SK-N-SH (cell line): ENCODE measurements at places on chromosomes 2 and 18.

DNA sequence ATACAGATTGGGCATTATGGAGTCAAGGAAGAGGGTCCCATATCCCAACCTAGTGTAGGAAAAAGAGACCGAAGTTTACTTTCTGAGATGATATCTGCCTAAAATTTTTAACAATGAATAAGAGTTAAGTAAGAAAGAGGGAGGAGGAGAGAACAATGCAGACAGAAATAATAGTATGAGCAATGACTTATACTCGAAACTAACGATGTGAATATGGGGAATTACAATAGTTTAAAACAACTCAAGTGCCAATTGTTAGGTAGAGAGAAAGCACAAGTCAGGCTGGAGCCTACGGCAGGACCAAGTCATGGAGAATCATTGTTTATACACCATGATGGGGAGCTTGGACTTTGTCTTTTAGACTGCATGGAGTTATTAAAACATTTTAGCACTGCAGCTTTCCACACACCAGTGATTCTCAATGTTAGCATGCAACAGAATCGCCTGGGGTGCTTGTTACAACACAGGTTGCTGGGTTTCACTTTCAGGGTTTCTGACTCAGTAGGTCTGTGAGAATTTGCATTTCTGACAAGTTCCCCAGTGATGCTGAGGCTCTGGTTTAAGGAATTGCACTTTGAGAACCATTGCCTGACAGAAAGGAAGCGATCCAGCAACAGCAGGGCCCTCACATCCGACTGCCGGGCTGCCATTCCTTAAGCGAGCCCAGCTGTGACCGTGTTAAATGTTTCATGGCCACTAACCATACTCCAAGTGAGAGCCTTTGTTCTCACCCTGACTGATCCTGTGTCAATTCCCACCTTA lies 511.2 kb downstream of the DCDC2C start:
- no peak for DNase-seq

- DNase-seq, result no peak
Observed at GRCh38 chr2:226020956-226021355, 621.4 kb downstream of the NYAP2 start.

DNA sequence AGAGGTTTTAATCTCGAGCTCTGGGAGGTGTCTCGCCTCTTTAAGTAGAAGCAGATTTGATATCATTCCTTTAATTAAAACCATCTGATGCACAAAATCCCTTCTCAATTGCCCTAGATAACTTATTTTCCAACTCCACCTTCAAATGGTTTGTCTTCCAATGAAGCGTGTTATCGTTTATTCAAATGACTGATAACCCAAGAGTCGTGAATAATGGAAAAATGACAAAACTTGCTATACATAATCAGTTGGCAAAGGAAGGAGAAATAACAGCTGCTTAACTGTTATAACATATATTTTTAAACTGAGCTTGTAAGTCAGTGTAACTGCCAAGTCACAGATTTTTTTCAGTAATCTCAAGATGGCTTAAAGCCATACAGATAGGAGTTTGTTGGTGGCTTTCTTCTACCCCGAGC lies 144.6 kb downstream of the QPCT start:
- no peak for DNase-seq

DNA sequence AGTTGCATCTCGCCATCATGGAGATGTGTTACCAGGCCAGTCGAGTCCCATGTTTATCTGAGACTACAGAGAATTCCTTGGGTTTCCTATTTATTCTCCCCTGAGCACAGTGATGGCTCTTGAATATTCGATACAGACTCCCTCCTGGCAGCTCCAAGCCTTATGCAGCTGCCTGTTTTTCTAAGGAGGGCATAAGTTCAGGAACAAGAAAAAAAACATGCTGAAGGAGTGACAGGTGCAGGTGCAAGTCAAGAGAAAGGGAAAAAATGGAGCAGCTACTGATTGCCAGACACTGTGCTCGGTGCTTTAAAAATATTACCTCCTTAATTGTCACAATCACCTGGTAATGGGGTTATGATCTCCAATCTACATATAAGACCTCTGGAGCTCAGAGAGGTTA lies 177.2 kb upstream of the DPP10 start:
- DNase-seq, result no peak

- DNase-seq, result no peak
Observed at GRCh38 chr18:79010802-79011201, 31.2 kb downstream of the SALL3 start.

- DNase-seq, result no peak
Observed at GRCh38 chr2:1049691-1050090, 99.0 kb downstream of the SNTG2 start.

- no peak for DNase-seq
Observed at GRCh38 chr18:47791461-47791985, 138.9 kb downstream of the SMAD2 start.

DNA sequence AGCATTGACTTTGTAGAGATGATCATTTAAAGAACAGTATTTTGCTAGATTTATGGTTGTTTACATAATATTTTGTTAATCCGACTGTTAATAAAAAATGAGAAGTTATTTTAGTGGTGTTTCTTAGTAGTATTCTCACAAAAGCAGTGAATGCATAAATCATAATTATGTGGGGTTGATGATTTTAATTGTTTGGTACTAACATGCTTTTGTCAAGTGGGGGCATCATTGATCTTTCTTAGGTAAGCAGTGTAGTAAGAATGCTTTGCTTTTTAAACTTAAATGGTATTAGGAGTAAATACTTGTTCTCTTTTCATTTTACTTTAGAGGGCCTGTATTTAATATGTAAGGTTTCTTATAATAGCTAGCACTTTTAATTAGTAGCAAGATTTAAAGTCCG lies 109.2 kb upstream of the OTX1 start:
- no peak for DNase-seq

- no peak for DNase-seq
Observed at GRCh38 chr2:21811541-21811940, 687.8 kb downstream of the TDRD15 start.

- no peak for DNase-seq
Observed at GRCh38 chr2:234983011-234983726, 31.4 kb downstream of the SH3BP4 start.

DNA sequence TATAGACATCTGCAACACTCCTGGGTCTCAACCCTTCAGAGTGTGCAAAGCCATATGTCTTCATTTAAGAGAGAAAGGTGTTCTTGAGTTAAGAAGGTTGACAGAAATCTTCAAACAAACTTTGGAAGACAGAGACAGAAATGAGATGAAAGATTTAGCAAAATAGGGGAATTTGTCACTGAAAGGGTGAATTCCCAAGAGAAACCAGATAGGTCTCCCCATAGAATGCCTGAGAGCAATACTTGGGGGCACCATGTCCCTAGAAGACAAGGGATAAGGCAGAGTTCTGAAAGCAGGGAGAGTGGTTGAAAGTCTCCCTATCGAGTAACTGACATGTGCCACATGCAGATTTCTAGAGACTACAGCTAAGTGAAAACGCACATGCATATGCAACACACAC lies 50.0 kb downstream of the AP1S3 start:
- no peak for DNase-seq

DNA sequence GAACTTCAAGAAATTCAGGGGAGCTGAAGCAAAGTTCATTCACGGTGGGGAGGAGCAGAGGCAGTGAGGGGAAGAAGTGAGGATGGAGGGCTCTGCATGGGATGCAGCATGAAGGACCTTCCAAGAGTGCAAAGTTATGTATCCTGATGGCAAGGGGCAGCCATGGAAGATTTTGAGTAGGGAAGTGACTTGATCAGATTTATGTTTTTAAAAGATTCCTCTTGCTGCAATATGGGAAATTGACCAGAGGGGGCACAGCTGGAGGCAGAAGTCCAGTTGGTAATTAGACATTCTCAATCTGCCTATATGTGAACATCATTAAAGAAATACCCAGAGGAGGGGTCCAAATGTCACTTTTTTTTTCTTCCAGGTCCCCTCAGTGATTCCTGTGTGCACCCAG lies 21.5 kb upstream of the ANXA4 start:
- DNase-seq, result peak; percentile 37

- DNase-seq, result peak; percentile 74
Observed at GRCh38 chr2:172427990-172428831, 825 bp downstream of the ITGA6 start.

DNA sequence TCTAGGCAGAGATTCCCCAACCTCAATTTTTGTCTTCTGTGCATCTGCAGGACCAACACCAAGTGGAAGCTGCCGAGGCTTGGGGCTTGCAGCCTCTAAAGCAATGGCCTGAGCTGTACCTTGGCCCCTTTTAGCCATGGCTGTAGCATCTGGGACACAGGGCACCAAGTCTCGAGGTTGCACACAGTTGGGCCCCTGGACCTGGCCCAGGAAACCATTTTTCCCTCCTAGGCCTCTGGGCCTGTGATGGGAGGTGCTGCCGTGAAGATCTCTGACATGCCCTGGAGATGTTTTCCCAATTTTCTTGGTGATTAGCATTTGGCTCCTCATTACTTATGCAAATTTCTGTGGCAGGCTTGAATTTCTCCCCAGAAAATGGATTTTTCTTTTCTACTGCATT lies 105.7 kb upstream of the LDAH start:
- no peak for DNase-seq

DNA sequence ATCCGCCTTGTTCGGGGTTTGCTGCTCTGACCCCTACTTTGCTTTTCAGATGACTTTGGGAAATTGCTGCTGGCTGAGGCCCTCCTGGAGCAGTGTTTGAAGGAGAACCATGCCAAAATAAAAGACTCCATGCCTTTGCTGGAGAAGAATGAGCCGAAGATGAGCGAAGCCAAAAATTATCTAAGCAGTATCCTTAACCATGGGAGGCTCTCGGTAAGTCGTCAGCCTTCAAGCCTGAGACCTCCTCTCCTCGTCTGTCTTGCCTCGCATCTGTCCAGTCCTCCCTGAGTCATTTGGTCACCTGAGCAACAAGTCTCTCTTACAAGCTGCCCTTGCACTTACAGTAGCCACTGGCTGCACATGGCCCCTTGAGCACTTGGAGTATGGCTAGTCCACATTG lies 34.7 kb upstream of the MCFD2 start:
- no peak for DNase-seq

DNA sequence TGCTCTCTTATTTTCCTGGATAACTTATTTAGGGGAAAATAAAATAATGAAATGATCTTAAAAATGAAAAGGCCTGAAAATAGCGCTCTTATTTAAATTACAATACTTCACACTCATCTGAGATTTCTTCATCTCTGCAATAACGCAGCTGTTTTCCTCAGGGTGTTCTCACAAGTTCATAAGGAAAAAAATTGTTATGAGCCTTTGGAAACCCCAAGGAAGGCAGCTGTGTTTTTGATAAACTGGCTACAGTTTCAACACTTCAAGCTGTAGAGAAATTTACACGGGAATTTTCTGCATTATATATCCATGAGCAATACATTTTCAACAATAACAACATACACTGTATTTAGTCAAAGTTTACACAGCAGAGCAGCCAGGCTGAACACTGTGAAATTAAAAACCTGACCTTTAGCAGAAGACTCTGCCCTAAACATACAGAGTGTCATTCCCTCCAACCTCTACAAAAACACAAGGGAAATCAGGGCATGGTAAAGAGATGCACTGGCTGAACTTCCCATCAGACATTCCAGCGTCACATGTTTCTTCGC lies 959.6 kb downstream of the SLC4A3 start:
- DNase-seq, result no peak

GRCh38 chr18:2933995-2934394 lies 78.9 kb downstream of the LPIN2 start:
- no peak for DNase-seq

DNA sequence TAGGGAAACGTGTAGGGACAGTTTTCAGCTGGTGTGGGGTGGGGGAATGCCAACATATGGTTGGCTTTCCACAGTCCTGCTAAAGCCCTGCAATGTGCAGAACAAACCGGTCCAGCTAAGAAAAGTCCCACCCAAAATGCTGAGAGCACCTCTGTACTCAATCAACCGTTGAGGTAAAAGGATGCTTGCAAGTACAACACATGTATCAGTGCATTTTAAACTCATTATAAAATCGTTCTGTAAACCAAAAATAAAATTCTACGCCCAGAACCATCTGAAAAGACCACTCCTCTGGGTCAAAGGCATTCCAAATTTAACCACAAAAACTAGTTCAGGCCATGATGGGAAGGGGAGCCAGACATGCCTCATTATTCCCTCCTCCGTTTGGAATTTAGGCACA lies 2.0 kb upstream of the TYMS start:
- no peak for DNase-seq

- no peak for DNase-seq
Observed at GRCh38 chr2:131010566-131010965, 82.7 kb downstream of the FAM168B start.

DNA sequence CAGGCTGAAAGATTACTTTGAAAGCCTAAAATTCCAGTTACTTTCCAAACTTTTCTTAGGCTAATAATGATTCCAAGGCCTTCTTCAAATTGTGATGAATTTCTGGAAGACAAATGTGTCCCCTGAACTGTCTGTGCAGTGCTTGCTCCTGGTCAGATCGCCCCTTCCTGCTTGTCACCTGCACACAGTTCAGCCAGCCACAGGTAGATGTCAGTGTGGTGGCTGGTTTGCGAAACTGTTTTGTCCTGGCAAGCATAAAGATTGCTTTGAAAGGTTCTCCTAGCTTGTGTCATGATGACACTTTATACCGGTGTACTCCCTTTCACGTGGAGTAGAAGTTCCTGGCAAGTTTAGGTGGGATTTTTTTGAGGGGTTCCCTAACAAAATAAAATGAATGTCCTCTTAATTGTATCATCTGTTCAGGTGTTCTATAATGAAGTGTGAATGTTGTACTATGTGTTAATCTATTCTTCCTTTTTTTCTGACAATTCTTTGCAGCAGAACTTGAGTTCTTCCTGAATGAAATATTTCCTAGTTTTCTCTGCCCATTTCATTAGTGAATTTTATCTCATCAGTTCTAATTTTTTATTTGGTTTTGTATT lies 298.8 kb downstream of the ZNF407 start:
- peak; percentile 20 for DNase-seq

GRCh38 chr2:43519643-43520221 lies 76.1 kb downstream of the THADA start:
- DNase-seq, result no peak

DNA sequence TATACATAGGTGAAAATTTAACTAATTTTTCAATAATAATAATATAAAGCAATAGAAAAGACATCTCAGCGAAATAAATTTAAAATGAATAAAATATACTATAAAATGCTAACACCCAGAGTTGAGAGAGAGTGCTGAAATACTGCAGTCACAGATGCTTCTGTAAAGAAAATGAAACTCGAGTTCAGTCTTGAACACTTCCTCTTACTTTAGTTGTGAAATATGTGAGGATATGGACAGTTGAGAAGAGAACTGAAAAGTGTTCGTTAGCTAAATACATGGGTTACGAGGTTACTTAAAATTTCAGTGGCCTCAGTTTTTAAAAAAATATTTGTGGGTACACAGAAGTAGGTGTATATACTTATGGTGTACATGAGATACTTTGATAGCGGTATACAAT lies 106.8 kb downstream of the DNAH7 start:
- DNase-seq, result no peak

DNA sequence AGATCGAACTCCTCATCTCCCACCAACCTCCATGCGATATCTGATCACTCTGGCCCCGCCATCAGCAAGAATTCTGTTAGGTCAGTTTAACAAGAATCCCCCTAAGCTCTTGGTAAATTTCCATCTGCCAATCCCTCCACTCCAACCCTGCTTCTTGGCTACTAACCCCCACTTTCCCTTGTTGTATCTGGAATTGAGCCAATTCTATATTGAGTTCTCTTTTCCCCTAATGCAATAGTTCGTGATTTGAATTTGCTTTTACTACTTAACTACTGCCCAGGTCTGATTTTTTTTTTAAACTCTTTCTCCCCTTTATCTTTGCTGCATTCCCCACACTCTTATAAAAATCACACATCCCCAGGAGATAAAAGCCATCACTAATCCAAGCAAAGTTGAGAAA lies 159.3 kb upstream of the STK17B start:
- DNase-seq, result no peak
